Spinal cord (tissue), 10 donors: ENCODE measurements at places on chromosomes 12 and 14. TPM values are rescaled to one million over a fixed set of nuclear protein-coding genes. Genes with fewer than 3 reads are reported as not detected.
A peak's percentile ranks its signal among the peaks of the same experiment; 100 is the strongest.

Gene SMCO2
- 2.2 TPM for polyA plus RNA-seq

Gene EGLN3
- polyA plus RNA-seq = 43.6 TPM

Gene PIK3C2G
- 0.17 TPM for polyA plus RNA-seq

GRCh38 chr14:103315941-103316340 is 18.1 kb upstream of the EIF5 start:
- DNase-seq = no peak

DNA sequence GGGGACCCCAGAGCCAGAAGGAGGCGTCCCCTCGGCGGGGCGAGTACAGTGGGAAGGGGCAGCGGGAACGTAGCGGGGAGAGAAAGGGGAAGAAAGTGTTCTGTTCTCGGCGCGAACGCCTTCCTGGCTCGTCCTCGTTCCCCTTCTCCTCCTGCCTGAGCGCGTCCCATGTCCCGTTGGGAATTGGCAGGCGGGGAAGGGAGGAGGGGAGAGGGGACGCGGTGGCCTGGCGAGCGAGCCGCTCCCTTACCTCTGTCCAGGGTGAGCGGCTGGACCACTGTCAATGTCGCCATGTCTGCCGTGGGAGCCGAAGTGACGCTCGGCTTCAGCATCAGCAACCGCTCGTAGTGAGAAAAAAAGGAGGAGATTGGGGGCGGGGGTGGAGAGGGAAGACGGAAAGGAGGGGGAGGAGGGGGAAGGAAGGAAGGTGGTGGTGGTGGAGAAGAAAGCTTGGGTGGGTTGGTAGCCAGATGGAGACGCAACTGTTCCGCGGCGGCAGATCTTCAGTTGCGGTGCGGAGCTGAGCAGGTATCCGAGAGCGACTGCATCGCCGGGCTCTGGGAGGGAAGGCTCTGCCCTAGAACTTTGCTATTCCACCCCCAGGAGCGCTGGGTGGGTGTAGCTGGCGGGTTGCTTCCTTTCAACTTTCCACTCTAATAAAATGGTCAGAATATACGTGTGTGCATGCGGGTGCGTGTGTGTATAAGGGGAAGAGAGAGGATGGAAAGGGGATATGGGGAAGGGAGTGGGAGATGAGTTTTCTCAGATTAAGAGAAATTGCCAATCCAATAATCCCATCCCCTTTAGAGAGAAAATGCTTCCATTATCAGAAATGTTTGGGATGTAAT is at the start of gene LIN7A:
Gene LIN7A (minus strand): TSS at position 544 of the 848 bp plus-strand sequence. CDS start 212 bp downstream, at position 332.
- DNase-seq = peak; percentile 90

Gene LRRC10
- polyA plus RNA-seq = not detected

Gene TRIM9
- polyA plus RNA-seq = 104 TPM

DNA sequence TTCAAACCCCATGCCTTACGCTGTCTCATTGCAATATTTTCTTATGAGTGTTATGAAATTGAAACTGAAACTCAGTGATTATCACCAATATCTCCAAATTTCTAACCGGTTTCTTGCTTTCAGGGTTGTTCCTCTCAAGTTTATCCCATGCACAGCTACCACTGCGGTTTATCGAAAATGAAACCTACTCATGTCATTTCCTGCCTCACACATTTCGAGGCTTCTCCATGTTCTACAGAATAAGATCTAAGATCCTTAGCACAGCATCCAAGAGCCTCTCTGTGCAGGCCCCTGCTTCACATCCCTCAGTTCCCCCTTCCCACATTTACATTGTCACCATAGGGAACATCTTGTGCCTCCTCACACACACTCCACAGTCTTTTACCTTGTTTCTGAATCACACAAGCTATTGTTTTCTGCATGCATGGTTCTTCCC is 45.5 kb upstream of the FAR2 start:
- no peak for DNase-seq

Gene GPRC5D
- polyA plus RNA-seq = 0.65 TPM

DNA sequence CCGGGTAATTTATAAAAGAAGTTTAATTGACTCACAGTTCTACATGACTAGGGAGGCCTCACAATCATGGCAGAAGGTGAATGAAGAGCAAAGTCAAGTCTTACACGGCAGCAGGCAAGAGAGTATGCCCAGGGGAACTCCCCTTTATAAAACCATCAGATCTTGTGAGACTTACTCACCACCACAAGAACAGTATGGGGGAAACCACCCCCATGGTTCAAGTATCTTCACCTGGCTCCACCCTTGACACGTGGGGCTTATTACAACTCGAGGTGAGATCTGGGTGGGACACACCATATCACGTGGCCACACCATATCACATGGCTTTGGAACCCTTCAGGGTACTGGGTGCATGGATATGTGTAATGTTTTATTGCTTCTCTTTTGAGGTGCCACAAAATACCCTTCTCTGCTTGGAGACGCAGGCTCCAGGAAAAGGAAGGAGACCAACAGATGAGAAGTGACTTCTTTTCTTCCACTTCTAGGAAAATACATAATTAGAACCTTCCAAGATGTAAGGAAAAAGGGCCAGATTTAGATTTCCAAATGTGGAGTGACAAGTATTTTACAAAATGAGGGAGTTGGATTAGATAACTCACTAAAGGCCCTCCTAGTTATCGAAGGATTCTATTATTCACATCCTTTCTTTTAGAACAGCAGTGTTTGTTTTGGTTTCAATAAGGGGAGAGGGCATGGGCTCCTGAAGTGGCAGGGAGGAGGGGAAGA is 33.1 kb upstream of the ETFBKMT start:
- no peak for DNase-seq

DNA sequence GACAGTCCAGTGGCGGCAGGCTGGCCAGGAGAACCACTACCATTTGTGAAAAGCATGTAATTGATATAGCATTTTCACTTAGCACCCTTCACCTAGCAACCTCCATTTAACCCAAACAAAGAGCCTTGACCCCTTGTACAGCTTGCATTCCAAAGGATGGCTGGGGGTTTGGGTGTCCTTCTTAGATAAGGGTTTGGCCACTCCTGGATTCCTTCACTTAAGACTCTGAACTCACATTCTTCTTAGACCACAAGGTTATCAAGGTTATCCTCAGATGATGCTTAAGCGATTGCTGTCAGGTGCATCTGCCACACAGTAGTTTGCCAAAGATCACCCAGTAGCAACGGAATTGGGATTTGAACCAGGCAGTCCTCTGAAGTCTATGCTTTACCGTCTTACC is 102.8 kb downstream of the ZNF664 start:
- no peak for DNase-seq

Gene WSB2
- 250 TPM for polyA plus RNA-seq

DNA sequence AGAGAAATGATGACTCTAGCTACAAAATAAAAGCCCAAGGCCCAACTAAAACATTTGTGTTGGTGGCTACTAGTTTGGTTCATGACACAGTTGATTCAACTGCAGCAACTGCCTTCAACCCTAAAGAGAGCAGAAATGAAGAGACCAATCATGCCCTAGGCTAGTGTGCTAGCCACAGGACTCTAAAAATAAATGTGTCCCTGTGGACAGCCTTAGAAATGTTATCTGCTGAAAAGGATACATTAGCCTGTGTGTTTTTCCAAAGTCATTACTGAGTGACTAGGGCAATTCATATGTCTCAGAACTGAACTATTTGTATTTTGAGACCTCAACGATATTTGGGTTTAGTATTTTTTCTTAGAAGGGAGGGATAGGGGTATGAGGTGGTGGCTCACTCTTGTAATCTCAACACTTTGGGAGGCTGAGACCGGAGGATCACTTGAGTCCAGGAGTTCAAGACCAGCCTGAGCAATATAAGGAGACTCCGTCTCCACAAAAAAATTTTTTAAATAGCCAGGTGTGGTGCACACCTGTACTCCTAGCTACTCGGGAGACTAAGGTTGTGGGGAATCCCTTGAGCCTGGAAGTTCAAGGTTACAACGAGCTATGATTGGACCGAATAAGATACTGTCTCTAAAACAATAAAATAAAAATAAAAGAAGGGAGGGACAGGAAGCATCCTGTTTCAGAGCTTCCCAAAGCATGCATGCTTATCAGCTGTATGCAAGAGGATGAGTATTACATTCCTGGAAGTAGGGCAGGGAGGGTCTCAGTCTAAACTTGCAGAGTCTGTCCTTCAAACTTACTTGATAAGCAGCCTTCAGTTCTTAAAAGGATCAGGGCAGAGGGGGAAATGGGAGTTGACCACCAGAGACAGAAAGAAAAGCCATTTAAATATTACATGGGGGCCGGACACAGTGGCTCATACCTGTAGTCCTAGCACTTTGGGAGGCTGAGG is 29.6 kb upstream of the NAP1L1 start:
- DNase-seq = no peak

Gene TPH2
- 0.43 TPM for polyA plus RNA-seq

DNA sequence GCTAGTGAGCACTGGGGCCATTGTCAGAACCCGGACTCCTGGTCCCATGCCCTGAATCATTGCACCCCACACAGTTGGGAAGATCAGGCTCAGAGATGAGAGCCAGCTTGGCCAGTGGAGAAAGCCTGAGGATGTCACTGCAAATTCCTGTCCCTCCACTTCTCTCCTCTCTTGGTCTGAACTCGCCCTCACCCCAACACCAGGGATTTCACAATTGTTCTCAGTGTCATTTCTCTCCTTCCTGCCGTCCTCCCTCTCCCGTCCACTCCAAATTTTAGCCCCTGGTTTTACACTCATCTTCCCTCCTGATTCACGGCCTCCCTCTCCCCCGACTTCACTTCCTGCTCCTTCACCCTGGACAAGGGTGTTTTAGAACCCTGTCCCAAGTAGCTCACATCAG is 11.1 kb downstream of the KRT75 start:
- no peak for DNase-seq

DNA sequence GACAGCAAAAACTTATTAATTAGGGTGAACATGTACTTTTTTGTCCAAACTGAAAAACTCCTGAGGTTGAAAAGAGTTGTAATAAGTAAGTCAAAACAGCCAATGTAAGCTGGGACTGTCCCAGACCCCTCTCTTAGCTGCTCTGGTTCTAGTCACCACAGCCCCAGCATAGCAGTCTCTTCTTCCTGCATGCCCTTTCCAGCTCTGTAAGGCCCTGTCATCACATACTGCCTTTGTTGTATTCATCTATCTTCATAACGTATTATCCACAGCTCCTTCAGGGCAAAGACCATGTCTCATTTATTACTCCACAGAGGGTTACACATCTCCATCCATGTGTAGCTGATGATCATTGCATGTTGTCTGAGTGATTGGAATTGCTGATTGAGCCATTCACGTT is 56.5 kb downstream of the UTP20 start:
- no peak for DNase-seq

Gene GPR84
- 0.41 TPM for polyA plus RNA-seq

DNA sequence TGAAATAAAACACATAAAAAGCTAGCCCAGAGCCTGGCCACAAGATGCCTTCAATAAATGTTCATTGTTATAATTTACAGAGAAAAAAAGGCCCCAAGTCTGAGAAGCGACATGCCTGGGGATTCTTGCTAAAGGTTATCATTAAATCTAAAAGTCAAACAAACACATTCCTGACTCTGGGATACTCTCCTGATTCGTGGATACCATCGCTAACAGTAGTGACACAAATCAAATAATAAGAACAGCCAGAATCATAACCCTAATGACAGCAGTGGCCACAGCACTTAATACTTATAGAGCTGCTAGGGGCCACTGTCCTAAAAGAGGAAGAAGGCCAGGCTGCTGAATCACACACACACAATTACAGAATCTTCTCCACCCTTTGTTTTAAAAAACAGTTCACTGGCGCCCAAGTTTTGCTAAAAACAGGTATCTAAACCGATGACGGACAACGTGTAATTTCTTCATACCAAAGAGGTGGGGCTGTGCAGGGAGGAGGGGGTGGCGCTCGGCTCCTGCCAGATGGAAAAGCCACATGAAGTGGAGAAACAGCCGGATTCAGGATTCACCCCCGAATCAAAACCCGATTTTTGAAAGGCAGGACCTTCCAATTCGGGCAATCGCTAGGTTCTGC is 1.2 kb downstream of the CLIP1 start:
- no peak for DNase-seq

Gene IL31
- not detected for polyA plus RNA-seq

DNA sequence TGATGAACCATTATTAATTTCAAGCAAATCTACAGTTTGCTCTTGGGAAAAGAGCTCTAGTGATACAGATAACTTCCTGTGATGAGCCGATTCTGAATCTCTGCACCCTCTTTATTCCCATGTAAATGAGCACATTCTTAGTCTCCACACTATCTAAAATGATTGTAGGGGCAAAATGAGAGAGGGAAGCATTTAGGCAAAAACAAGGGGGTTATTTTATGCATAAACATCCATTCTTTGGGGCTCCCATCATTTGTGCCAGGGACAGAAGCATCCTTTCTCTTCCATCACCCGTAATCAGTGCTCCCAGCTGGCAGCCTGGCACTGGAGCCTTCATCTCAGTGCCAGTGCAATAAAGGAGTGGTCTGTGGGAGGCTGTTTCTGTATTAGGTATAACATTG is 1.7 kb upstream of the GPD1 start:
- peak; percentile 89 for DNase-seq

DNA sequence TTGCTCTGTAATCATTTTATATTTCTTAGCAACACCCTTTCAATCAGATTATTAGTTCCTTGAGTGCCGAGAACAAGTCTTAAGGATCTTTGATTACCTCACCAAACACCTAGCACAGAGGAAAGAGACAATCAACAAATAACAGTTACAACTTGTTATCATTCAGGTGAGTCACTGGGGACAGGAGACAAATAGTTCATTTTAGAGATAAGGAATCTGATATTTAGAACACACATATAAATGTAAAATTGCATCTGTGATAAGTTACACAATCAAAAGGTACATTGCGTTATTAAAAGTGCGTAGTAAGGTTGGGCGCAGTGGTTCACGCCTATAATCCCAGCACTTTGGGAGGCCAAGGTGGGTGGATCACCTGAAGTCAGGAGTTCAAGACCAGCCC is 5.1 kb upstream of the STXBP6 start:
- no peak for DNase-seq

Gene C12orf75
- polyA plus RNA-seq = 75.4 TPM

Gene ADAM21
- 0.30 TPM for polyA plus RNA-seq

GRCh38 chr12:15520083-15520482 is 197.8 kb downstream of the PTPRO start:
- no peak for DNase-seq

Gene TAS2R19
- polyA plus RNA-seq = 1.4 TPM

GRCh38 chr14:31205681-31206535 is 1.7 kb downstream of the HECTD1 start:
- peak; percentile 33 for DNase-seq

Gene KLRD1
- 0.41 TPM for polyA plus RNA-seq
